ENCODE measurements at places on chromosomes 4 and X.

- DNase-seq, result no peak
These were observed 86.4 kb downstream of the DHRSX start for GRCh38 chrX:2414384-2414783.

DNA sequence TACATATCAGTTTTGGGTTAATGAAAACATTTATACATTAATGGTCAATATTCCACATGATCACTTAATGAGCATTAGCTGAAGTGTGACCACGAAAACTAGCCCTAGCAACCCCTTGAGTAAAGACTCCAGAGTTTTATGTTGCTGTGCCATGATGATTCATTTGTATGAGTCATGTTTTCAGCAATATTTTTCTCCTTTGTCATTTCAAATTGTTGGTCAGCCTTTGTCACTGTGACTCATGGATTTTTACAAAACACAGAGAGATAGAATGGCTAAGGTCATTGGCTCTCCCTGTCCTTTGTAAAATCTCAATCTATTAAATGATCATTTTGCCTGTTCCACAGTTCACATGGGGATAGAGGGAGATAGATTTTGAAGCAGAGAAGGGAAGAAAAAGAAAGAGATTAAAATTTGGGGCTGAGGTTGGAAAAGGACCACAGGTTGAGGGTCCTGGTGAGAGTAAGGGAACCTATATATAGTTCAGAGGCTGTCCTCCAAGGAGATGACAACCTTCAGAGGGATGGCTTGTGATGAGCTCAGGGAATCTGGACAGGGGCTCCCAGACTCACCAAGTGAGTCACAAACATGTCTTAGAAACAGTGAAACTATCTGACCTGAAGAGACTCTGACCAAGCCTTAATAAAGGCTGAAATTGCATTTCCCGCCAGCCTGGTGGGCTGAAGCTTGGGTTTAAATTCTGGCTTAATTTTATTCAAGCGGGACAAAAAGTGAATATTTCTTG lies 25.6 kb downstream of the NR0B1 start:
- DNase-seq, result no peak

DNA sequence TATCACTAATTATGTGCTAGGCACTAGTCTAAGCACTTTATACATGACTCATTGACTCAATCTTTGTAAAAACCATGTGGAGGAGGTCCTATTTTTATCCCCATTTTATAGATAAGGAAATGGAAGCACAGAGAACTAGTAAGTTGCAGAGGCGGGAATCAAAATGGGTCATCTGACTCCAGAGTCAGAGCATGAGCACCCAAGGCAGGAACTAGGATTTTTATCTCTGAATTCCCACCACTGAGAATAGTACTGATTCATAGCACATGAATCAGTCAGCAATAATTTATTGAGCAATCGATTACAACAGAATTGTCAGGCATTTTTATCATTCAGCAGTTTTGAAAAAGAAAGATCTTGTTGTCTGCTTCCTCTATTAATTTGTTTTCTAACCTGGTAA lies 19.3 kb downstream of the SCARB2 start:
- DNase-seq, result no peak

- DNase-seq, result no peak
These were observed 2.1 kb downstream of the LEF1 start for GRCh38 chr4:108166441-108167315.

DNA sequence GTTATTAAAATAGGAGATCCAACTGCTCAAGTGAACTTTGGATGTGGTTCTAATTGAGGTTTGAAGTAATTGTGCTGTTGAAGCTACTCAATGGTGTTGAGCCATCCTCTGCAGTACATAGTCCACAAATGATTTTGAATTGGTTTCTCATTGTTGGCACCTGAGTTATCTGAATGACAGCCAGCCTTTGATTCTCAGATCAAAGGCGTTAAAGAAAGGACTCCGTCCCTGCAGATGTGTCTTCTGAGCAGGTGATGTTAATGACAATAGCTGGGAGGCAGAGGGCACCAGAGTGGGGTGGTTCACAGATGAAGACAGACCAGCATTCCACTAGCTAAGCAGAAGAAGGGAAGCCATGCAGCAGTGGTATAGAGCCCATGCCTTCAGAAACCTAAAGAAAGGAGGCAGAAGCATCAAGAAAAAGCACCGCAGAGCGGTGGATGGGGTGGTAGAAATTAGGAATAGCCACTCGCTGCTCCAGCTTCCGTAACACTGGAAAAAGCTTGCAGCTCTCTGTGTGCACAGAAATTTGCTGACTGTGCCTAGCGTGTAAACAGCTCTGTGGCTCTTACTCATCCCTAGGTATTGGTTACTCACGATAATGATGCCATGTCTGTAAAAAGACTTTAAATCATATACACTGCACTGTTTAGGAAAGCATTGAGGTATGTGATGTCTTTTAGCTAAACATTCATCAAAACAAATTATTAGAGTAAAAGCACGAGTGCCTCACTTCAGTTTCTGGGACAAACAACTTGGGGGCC lies 79.2 kb upstream of the CLCN4 start:
- DNase-seq, result no peak

DNA sequence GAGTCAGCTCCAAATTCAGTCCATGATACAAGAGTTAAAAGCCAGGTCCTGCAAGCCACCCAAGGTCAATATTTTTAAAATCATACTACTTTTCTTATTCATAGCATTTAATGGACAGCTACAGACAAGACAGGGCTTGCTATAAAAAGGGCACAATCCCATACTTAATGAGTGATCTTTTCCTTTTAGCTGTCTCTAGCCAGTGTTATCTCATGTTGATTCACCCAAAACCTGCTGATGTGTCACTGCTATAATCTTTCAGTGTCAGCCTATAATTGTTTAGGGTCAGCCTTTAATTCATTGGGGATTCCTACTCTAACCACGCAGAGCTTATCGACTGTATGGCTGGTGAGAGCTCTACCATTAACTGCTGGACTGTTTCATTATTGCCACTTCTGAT lies 51.2 kb upstream of the HCCS start:
- DNase-seq, result no peak

- DNase-seq, result no peak
These were observed 29.6 kb downstream of the PDK3 start for GRCh38 chrX:24494647-24495075.
